ENCODE measurements at places on chromosomes 7 and 10. TPM values are rescaled to one million over a fixed set of nuclear protein-coding genes. Genes with fewer than 3 reads are reported as not detected.

The GPR37 gene
- total RNA-seq, result not detected

The POR gene
- total RNA-seq, result 45.2 TPM

The FEZF1 gene
- not detected for total RNA-seq

GRCh38 chr7:157700231-157701005 is 363.6 kb downstream of the DNAJB6 start:
- no peak for DNase-seq

GRCh38 chr10:118439824-118440223 is 97.7 kb upstream of the FAM204A start:
- DNase-seq, result no peak

GRCh38 chr7:75966190-75966961 is 28.0 kb downstream of the TMEM120A start:
- no peak for DNase-seq

GRCh38 chr7:151936207-151936606 is 20.0 kb upstream of the GALNTL5 start:
- peak; percentile 45 for DNase-seq

GRCh38 chr7:77838929-77839491 is 40.4 kb downstream of the PHTF2 start:
- no peak for DNase-seq

GRCh38 chr7:31249671-31250070 is 90.9 kb downstream of the NEUROD6 start:
- DNase-seq, result no peak

- DNase-seq, result no peak
Observed at GRCh38 chr7:27762062-27762461, 22.1 kb downstream of the TAX1BP1 start.

DNA sequence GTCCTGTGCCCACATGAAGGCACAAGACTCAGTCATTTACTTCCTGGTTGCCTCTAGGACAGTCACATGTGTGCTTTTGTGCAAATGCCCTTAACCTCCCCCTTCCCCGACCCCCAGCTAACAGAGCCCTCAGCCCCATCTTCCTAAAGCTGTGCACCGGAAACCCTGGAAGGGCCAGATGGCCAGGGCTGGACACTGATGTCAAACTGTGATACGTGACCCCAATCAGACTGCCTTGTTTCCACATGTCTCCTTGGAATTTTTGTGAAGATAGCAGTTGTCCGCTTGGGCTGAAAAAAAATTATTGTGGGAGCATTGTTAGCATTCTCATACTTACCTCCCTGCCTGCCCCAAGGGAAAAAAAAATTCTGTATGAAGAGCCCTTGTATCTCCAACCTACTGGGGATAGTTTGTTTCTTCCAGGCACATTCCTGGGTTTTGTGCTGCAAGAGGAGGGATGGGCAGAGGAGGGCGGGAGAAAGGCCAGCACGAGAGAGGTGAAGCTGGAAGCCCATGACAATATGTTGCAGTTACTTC is 17.0 kb upstream of the ADAM12 start:
- DNase-seq, result no peak

GRCh38 chr7:28433699-28434219 is 21.4 kb downstream of the CREB5 start:
- no peak for DNase-seq

- peak; percentile 80 for DNase-seq
Observed at GRCh38 chr10:102009801-102010425, 46.1 kb downstream of the ARMH3 start.

GRCh38 chr10:113843972-113844485 is 9.9 kb downstream of the DCLRE1A start:
- DNase-seq, result no peak

DNA sequence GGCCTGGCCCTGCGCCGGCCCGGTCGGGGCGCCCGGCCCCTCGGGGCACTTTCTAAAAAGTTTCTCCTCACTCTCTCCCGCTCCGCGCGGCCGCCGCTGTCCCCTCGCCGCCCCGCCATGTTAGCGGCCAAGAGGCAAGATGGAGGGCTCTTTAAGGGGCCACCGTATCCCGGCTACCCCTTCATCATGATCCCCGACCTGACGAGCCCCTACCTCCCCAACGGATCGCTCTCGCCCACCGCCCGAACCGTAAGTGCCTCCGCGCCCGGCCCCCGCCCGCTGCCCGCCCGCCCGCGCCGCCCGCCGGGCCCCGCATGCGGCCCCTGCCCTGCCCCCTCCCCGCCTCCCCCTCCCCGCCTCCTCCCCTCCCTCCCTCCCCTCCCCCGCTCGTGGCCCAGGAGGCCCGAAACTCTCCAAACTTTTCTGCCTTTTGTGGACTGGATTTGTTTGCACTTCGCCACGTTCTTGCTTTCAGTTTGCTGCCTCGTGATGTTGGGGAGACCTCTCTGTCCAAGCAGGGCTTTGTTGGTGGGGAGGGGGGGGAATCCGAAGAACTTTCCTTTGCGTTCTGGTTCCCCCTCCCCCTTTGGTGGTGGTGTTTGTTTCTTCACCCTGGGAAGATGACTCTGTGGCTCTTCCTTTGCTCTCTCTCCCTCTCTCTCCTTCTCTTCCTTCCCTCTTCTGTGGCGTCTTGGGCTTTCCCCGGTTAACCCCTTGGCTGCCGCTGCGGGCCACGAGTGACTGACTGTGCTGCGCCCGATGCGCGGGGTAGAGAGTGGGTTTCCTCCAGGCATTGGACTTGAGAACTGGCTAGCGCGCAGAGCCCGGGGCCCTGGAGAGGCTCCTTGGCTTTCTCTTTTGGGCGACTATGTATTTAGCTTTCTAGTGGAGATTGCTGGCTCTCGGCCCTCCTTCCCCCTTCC is 1.6 kb downstream of the TCF7L2 start:
- DNase-seq, result peak; percentile 37
